ENCODE measurements at places on chromosomes 6 and 20. TPM values are rescaled to one million over a fixed set of nuclear protein-coding genes. Genes with fewer than 3 reads are reported as not detected.
A peak's percentile ranks its signal among the peaks of the same experiment; 100 is the strongest.

- peak; percentile 79 for DNase-seq
Observed at GRCh38 chr6:98845211-98846020, 11.0 kb downstream of the POU3F2 start.

- DNase-seq, result no peak
Observed at GRCh38 chr20:35286077-35286898, 1.7 kb upstream of the EIF6 start.

DNA sequence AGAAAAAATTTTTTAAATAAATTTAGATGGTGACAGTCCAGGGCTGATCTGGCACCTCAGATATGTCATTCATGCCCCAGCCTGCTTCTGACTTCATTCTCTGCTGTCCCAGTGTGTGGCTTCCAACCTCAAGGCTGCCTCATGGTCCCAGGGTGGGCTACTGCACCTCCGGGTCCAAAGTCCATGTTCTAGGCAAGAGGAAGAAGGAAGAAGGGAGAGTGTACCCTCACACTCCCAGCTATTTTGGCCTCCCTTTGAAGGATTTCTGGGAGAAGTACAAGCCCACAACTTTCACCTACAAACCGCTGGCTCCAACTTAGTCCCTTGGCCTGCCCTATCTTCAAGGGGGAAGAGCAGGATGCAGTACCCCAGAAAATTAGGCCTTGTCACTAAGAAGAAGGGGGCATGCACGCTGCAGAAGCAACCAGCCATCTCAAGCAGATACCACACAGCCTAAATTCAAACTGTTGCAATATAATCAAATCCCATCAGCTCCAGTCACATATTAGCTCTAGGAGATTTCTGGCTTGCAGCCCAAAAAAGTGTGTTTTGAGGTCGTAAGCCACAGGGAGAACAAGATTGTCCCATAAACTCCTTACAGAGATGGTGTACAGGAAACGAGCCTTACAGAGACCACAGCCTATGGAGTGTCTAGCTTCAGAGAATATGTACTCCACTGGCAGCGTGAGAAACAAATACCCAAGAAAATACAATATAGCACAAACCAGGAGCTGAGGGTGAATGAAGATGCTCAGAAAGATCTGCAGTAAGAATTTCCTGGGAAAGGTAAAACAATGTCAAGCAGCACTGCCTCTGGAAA is 906 bp upstream of the BTN3A2 start:
- no peak for DNase-seq

GRCh38 chr6:49606721-49607390 is 29.8 kb downstream of the RHAG start:
- DNase-seq, result no peak

DNA sequence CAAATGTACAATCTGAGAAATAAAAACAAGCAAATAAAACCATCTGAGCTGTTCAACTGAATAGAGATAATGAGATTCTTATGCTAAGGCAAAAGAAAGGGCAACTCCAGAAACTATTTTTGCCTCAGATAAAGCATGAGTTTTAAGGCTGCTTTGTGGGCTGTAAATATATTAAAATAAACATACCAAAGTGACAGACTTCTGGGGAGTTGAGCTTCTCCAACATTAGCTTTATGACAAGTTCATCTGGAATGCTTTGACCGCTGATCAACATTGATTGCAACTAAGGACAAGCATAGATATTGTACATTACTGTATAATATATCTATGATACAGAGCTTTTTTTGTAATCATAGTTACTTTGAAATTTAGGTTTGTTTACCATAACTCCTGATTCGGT is 19.3 kb downstream of the AK9 start:
- no peak for DNase-seq

DNA sequence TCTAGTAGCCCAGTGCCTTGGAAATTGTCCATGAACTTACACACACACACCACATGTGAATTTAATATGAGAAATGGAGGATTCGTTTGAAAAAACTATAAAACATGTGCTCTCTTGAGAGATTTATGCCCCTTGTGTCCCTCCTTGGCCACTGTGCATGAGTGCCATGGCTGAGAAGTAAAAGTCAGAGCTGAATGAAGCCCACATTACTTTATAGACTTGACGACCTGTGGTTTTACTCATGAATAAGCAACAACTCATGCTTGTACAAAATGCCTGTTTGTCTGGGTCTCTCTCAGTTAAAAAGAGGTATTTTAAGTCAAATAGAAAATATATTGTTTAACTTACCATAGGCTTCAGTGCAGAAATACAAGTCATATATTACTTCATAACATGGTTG is 102.7 kb downstream of the KCNQ5 start:
- DNase-seq, result no peak

DNA sequence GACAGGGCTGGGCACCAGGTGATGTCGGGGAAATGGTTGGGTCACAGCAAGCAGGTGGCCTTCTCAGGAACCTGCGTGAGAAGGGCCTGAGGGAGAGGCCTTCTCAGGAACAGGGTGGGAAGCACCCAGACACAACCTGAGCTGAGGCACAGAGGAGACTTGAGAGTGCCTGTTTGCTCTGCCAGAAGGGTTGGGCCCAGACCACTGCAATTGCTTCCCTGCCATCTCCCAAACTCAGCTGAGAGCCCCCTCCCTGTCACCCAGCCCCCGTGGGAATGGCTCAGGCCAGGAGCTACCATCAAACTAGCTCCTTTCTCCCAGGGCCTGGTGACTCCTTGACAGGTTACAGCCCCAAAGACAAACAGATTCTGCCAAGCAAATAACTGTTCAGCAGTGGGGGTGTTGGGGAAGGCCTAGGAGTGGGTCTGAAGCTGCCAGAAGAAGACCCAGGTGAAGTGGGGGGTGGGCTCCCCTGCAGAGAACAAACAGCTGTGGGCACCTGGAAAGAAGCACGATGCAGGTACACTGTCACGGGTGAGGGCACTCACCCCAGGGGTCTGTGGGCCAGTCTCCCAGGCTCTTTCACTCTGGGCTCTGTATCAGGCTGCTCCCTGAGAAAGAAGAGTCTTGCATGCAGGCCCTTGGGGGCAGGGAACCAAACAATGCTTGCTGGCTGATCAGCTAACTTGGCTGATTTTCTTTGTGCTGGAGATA is 30.4 kb upstream of the SPDEF start:
- DNase-seq, result no peak

- no peak for DNase-seq
Observed at GRCh38 chr6:1720620-1721322, 111.1 kb downstream of the FOXC1 start.

- DNase-seq, result no peak
Observed at GRCh38 chr20:24773751-24774201, 175.3 kb upstream of the CST7 start.

DNA sequence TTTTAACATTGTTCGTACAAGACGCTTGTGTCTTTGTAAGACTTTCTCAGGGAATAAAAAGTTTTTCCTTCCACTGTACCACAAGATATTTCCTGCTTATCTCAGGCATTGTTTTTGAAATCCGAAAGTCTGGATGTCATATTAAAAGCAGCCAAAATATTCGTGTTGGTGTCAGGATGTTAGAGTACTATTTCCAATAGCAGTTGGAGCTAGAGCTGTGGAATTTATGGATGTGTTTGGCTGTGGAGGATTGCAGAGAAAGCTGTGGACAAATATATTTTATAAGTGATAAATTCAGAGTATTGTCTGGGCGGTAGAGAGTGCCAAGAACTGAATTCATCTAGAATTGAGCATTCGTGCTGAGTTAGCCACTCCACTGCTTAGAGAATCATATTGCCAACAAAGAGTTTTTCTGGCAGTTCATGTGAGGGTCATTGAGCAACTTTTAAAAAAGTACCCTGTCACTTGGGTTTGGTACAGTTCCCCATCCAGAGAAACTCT is 57.7 kb downstream of the ZDHHC14 start:
- DNase-seq, result no peak

DNA sequence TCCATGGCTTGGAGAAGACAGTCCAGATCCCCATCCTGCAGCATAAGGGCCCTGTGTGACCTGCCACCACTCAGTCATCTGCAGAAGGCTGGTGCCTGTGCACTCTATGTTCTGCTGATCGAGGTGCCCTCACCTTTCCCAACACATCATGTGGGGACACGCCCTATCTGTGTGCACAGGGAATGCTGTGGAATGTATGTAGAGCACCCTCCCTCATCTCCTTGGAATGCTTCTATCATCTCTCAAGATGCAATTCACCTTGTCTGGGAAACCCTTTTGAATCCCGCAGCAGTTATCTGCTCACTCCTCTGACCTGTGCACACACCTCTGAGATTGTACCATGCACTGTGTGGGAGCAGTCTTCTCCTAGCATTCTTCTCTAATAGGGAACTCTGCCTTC is 207.2 kb upstream of the SSTR4 start:
- no peak for DNase-seq

FILIP1 gene
- total RNA-seq, result 87.3 TPM

TXLNB gene
- total RNA-seq, result 170 TPM

RWDD2A gene
- total RNA-seq, result 2.2 TPM

CRISP3 gene
- total RNA-seq, result not detected

GMPR gene
- 139 TPM for total RNA-seq

EPM2A gene
- total RNA-seq, result 73.7 TPM

GRIK2 gene
- 2.9 TPM for total RNA-seq

VGLL2 gene
- total RNA-seq, result 95.9 TPM

ADAM33 gene
- 2.9 TPM for total RNA-seq

LY6G5B gene
- 3.6 TPM for total RNA-seq

All from psoas muscle (tissue), 8 donors.